Stimulated activated CD8-positive, alpha-beta memory T cell treated with anti-CD3 and anti-CD28 coated beads, Interleukin-4, amount 100 ng/mL, for 1 hour (primary cell): ENCODE measurements at places on chromosomes 12 and 14.

DNA sequence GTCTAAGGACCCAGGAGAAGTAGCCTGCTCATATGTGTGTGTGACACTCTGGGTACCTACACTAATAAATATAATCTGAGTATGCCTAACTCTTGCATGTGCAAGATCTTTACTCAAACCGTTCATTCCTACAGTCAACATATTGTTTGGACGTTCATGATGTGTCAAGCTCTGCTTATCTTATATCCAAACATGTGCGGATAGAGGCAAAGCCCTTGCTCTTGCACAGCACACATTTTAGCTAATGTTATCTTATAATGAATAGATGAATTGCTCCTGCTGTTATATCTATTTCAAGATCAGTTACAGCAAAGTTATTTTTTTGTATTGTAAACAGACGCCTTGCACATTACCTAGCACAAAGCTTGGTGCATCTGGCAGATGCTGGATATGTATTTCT, 228.4 kb upstream of the FLRT2 start:
- no peak for DNase-seq

GRCh38 chr14:74389980-74390379, 36.0 kb downstream of the SYNDIG1L start:
- DNase-seq: no peak

GRCh38 chr12:116222358-116222757, 55.1 kb downstream of the MED13L start:
- DNase-seq: no peak

DNA sequence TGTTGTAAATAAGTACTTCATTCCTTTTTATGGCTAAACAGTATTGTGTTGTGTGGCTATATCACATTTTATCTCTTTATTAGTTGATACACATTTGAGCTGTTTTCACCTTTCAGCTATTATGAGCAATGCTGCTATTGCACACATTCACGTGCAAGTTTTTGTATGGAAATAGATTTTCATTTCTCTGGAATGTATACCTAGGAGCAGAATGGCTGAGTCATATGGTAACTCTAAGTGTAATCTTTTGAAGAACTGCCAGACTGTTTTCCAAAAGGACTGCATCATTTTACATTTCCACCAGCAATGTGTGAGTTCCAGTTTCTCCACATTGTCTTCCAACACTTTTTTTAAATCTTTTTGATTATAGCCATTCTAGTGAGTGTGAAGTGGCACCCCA, 134.0 kb downstream of the SRGAP1 start:
- no peak for DNase-seq

DNA sequence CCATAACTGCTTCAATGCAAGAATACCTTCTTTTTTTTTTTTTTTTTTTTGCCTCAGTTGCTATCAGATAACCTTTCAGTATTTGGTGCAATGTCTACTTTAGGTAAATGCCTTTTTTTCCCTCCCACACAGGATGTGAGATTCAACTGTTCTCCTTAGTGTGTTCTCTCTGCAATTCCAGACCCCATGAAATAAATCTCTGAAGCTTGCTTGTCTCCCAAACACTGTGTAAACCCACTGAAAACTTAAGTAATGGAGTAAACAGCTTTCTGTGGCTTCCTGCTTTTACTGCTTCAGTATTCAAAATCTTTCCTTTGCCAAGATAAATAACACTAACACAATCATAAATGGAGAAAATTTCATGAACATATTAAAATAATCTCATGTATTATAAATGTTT, 55.8 kb upstream of the CLEC14A start:
- DNase-seq: no peak

GRCh38 chr12:54054742-54055194, 1.1 kb downstream of the HOXC4 start:
- no peak for DNase-seq

DNA sequence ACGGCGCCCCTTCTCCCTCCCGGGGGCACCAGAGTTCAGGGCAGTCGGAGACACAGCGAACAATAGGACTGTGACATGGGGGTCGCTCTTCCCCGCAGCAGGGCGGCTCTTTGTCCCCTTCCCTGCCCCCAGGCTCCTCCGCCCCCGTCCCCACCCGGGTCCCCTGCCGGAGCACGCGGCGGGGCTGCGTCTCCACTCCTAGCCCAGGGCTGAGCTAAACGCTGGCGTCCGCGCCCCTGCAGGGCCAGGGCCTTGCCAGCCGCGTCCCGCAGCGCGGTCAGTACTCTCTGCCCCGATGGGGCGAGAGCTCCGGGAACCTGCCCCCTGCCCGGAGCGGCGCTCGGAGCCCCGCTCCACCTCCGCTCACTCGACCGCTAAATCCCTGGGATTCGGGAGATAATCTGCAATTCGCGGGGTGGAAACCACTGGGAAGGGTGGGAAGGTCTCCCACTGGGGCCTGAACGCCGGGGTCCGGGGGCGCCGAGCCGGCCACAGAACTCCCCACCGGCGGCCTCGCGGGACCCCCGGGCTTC, 825 bp upstream of the CCDC85C start:
- DNase-seq: no peak

- DNase-seq: no peak
Measured at GRCh38 chr12:108581311-108582227, 16.3 kb downstream of the TMEM119 start.

GRCh38 chr14:32524609-32525375, 195.7 kb downstream of the AKAP6 start:
- no peak for DNase-seq

GRCh38 chr12:57210926-57211692, 5.5 kb upstream of the NXPH4 start:
- DNase-seq: no peak

DNA sequence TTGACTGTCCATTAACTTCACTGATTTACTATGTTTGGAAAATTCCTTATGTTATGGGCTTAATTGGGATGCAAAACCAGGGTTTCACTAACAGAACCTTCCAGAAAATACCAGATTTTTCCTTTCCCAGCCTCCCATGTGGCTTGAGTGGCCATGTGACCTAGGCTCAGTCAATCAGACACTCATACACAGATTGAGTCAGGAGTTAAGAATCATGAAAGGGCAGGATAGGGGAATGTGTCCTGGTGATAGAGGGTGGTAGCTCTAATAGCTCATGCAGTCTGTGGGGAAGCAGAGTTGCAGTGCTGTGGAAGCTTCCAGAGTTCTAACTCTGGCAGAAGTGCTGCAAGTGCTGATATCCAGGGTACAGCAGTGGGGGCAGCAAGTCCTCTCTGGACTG, 134.1 kb upstream of the IFNG-AS1 start:
- no peak for DNase-seq

DNA sequence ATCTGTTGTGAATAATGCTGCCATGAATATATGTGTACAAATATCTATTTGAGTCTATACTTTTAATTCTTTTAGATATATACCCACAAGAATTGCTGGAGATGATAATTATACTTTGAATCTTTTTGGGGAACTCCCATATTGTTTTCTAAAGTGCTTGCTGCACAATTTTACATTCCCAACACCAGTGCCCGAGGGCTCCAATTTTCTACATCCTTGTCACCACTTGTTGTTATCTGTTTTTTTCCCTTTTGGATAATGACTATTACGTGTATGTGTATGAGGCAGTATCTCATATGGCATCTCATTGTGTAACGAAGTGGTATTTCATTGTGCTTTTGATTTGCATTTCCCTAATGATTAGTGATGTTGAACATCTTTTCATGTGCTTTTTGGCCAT, 127.1 kb downstream of the SUDS3 start:
- no peak for DNase-seq

DNA sequence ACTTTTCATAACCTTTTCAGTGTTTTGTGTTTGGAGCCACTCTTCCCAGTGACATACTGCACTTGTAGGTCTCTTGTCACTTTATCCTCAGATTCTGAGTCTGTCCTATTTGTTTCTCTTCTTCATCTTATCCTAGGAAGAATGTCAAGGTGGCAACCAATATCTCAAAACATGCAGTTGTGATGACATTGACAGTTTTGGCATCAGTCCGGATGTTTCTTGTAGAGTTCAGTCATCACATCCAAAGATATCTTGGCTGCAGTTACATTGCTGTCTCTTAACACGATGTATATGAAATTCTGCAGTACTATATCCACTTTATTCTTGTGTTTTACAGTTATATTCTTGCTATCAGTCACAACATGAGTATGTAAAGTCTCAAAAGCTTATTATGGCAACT, 6.4 kb downstream of the ADIPOR2 start:
- no peak for DNase-seq

- no peak for DNase-seq
Measured at GRCh38 chr14:103869406-103870143, 22.2 kb upstream of the PPP1R13B start.

DNA sequence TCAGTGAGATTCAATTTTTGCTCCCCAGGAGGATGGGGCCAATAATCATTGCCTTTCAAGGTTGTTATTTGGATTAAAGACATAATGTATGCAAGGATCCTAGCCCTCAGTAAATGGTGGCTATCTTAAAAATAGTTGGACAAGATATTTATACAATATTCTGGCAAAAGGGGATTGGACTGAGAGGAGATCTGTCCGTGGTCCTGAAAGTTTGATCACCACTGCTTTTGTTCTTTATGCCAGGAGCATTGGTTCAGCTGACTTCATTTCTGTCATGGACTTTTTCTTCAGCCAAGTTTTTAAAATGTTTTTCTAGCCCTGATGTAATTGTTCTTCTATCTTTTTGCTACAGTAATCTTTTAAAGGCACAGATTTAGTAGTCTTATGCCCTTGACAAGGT, 70.2 kb upstream of the TCL1A start:
- no peak for DNase-seq

DNA sequence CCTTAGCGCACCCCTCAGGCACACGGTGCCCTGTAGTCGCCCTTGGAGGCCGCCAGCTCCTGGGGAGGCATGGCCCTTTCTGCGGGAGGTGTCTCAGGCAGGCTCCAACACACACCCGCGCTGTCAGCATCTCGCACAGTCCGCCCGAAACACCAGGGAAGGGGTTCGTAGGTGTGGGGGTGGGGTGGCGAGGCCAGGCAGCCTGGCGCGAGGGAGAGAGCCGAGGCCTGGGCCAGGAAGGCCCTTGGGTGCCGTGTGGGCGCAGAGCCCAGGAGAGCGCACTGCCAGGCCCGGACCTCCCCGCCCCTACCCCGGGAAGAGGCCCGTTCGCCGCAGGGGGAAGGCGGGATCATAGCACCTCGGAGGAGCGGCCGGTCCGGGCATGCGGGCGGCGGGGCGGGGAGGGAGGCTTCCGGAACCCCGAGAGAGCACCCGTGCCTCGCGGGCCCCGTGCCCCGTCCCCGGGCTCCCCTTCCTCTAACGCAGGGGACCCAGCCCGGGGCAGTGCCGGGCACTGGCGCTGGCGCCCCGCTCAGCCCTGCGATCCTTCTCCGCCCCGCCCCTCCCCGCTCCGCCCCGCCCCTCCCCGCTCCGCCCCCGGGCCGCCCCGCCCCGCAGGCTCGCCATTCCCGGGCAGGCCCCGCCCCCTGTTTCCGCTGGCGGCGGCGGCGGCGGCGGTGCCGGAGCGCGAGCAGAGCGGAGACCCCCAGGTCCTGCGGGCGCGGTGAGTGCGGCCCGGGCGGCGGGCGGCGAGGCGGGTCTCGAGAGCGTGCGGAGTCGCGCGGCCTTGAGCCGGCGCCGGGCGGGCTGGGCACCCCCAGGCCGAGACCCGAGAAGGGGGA, at the start of gene TSPAN9:
TSS of gene TSPAN9 (plus strand) at position 650 of the 842 bp plus-strand sequence. CDS start 123,815 bp downstream, outside the sequence.
- DNase-seq: peak; percentile 51

GRCh38 chr14:39268393-39268792, 34.7 kb downstream of the MIA2 start:
- no peak for DNase-seq

- no peak for DNase-seq
Measured at GRCh38 chr14:57737598-57737997, 128.3 kb downstream of the SLC35F4 start.

GRCh38 chr12:11885261-11886038, 185.3 kb upstream of the BCL2L14 start:
- DNase-seq: no peak

DNA sequence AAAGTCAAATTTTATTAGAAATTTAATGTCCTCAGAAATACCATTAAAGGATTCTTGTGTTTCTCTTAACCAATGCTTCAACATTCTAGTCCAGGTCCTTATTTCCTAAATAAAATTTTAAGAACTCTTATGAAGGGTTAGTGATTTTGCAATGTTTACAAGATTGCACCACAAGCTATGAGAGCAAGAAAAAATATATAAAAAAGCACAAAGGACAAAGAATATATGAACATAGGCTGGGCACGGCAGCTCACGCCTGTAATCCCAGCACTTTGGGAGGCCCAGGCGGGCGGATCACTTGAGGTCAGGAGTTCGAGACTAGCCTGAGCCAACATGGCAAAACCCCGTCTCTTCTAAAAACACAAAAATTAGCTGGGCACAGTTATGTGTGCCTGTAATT, 7.7 kb downstream of the RACGAP1 start:
- DNase-seq: no peak

GRCh38 chr12:94603434-94604365, 46.7 kb downstream of the TMCC3 start:
- DNase-seq: peak; percentile 7

- DNase-seq: no peak
Measured at GRCh38 chr12:66152732-66153131, 17.1 kb downstream of the TMBIM4 start.

- DNase-seq: no peak
Measured at GRCh38 chr12:16634786-16635185, 28.8 kb upstream of the LMO3 start.

DNA sequence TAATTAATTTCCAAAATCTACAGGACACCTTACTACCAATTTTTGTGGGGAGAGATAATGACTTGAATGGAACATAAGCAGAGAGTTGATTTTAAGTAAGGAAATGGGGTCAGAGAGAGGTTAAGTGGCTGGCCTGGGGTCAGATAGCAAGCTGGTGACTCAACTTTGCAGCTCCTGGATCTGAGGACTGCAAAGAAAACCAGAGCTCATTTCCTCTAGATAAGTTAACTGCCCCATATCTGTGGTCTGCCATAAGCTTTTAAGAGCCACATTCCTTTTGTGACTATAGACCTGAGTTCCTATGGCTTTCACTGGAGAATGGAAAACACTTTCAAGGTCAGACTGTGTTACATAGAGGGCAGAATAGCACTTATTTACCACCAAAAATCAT, 201.2 kb upstream of the PRICKLE1 start:
- no peak for DNase-seq

GRCh38 chr12:77687321-77687720, 143.4 kb upstream of the NAV3 start:
- no peak for DNase-seq

GRCh38 chr14:61561657-61562276, 133.5 kb upstream of the HIF1A start:
- no peak for DNase-seq
